ENCODE measurements at places on chromosomes 16 and 17. TPM values are rescaled to one million over a fixed set of nuclear protein-coding genes. Genes with fewer than 3 reads are reported as not detected.

- DNase-seq = no peak
Observed at GRCh38 chr16:70422543-70422942, 16.4 kb downstream of the ST3GAL2 start.

- no peak for DNase-seq
Observed at GRCh38 chr17:69733171-69734012, 318.9 kb downstream of the MAP2K6 start.

DNA sequence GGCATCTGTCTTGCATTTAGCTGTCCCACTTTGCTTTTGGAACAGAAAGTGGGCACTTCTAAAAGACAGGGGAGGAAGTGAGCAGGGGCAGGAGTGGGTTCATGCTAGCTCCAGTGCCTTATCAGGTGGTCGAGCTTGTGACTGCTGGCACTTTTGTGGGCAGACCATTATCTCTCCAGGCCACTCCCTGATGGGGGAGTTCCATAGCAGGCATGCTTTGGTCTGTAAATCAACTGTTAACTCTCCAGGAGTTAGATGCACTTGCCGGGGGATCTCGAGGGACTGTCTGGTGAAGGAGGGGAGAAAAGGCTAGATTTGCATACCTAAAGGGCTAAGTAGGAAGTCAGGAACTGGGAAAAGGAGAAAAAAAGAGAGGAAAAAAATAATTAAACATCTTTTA is 9.3 kb upstream of the CARD14 start:
- no peak for DNase-seq

GRCh38 chr17:233473-233941 is 52.1 kb upstream of the DOC2B start:
- no peak for DNase-seq

GRCh38 chr16:89317101-89317671 is 99.7 kb downstream of the ZNF778 start:
- DNase-seq = no peak

- no peak for DNase-seq
Observed at GRCh38 chr17:17749025-17749772, 67.9 kb downstream of the RAI1 start.

Gene EFNB3
- total RNA-seq = not detected

Gene GJC1
- total RNA-seq = 1.6 TPM

DNA sequence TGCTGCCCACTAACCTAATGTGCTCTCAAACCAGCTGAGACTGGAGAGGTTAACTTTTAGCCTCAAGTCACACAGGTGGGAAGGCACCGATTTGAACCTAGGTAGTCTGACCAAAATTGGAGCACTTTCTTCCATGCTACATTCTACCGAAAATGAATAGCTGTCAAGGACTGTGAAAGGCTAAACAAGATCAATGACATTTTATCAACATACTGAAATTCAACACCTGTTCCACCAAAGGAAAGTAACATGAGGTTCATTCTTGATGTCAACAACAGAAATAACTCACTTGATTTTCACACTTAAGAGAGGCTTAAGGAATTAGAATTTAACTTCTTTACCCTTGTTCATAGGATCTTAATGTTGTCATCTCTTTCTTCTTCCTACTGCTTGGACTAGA is 284.4 kb upstream of the MON1B start:
- DNase-seq = no peak

DNA sequence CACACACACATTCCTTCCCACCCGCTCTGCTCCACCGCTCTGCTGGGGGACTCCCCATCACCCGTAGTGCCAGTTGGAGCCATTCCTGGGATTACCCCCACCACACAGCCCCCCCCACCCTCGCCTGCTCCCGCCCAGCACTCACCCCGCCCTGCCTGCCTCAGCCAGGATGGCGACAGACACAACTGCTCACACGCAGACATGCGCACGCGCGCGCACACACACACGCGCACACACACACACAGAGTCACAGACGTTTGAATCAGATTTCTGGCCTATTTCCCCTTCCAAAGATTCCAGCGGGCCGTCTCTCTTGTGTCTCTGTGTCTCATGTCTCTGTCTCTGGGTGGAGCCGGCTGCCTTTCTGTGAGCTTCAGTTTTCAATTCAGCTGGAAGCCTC is 4.4 kb downstream of the CACNA1G start:
- DNase-seq = no peak

Gene BAIAP3
- 0.63 TPM for total RNA-seq

DNA sequence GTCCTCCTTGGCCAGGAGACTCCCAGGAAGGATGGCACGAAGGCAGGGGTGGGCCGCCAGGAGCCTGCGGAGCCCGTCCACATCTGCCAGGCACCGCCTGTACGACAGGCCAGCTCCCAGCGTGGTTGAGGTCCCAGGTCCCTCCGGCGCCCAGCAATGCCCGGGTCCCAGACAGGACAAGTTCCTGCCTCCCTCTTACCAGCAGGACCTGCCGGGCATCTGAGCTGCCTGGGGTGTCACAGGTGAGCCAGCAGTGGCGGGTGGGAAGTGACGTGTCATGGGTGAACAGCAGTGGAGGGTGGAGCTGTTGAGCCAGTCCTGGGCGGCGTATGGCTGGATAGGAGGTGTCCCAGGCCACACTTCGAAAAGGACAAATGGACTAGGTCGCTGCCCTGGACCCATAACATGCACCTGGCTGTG is 15.7 kb upstream of the BAHCC1 start:
- no peak for DNase-seq

GRCh38 chr16:89476811-89477261 is 13.5 kb downstream of the ANKRD11 start:
- DNase-seq = no peak

GRCh38 chr16:56606071-56606475 is 2.3 kb upstream of the MT2A start:
- DNase-seq = no peak

Gene SLC12A3
- not detected for total RNA-seq

Gene GRIN2C
- total RNA-seq = 0.18 TPM

- no peak for DNase-seq
Observed at GRCh38 chr17:61738249-61738648, 125.1 kb downstream of the BRIP1 start.

GRCh38 chr16:65601781-65602180 is 479.9 kb upstream of the CDH11 start:
- DNase-seq = no peak

Gene PDP2
- 26.9 TPM for total RNA-seq

- DNase-seq = no peak
Observed at GRCh38 chr17:81801327-81801726, 2.6 kb upstream of the GCGR start.

DNA sequence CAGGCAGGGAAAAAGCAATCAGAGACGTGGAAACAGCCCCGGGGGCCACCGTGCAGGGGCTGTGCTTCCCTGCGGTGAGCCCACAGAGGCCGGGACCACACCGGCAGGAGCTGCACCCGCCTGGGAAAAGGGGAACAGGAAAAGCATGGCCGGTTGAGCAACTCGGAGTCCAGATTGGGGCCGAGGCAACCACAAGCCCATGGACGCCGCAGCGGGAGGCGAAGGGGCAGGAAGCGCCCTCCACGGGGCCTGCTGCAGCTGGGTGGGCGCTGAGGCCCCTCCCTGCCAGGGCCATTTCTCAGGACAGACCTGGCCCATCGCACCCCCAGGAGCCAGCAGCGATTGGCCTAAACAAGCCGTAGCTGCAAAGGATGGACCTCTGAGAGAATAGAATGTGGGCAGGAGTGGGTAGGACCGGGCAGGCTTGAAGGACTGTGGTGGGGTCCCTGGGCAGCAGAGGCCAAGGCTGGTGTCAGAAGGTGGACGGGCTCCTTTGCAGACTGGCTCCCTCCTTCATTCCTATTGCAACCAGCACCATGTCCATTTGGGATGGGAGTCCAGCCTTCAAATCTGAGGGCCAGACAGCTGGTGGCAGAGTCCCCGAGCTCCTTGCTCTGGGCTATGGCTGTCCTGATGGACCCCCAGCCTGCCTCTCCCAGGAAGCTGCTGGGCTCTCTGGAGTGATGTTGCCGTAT is 30.4 kb downstream of the COX4I1 start:
- DNase-seq = no peak

Gene CTF1
- total RNA-seq = 0.23 TPM

- no peak for DNase-seq
Observed at GRCh38 chr16:69179328-69180010, 7.5 kb upstream of the SNTB2 start.

- no peak for DNase-seq
Observed at GRCh38 chr17:57966875-57967274, 11.7 kb upstream of the CUEDC1 start.

- DNase-seq = peak; percentile 71
Observed at GRCh38 chr16:85029408-85029784, 1.8 kb downstream of the KIAA0513 start.

GRCh38 chr16:641326-642188 is at the start of gene MCRIP2:
Gene MCRIP2 (plus strand): TSS chr16:641828. CDS start chr16:641992, 164 bp downstream.
- DNase-seq = peak; percentile 76

GRCh38 chr17:66957951-66958579 is 6.4 kb upstream of the CACNG4 start:
- no peak for DNase-seq

DNA sequence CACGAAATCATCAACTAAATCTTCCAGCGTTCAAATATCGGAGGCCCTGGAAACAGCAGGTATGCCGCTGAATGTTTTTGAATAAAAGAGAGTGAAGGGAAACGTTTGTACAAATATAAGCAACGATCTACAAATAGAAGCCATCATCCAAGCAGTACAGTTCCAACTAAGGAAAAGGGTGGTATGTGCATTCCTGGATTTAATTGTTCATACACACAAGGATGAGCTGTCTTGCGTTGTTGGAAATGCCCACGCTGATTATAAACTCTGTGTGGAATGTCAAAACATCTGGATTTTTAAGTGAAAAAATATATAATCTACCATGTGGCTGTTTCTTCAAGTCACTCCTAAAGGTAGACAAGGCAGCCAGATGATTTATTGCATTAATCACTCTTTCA is 191.8 kb upstream of the HSBP1 start:
- DNase-seq = no peak

GRCh38 chr16:67968400-67969253 is at the start of gene SLC12A4:
Gene SLC12A4 (minus strand): TSS chr16:67968637. CDS start chr16:67968553, 84 bp downstream.
- peak; percentile 93 for DNase-seq

DNA sequence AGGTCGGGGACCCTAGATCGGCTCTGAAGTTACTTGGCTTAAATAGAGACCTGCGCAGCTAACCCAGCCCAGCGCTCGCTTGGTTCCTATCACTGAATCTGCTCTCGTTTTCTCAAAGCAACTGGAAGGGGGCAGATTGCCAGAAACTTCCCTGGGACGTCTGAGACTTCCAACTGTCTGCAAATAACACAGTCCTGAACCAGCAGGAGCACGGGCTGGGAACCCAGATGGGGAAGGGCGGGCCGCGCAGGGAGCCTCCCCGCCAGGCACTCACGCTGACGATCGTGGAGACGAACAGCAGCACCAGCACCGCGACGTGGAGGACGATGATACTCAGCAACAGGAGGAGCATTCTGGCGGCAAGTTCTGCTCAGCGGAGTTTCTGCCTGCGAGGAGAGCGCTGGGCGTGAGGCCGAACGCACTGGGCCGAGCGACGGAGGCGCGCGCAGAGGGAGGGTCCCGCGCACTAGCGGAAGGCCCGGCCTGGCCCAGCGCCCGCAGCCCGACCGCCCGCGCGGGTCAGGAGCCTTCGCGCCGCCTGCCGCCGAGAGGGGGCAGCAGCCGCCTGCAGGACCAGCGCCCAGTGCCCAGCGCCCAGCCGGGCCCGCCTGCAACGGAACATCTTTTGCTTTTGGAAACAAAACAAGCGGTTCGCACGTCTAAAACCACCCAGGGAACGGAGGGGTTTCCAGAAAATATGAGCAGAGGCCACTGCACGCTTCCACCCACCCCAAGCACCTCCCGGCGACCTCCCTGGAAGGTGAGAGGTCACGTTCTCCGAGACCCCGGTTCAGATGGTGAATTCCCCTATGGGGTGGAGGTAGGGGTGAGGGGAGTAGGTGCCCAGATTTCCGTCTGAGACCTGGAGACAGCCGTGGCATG is 4.5 kb downstream of the PMP22 start:
- peak; percentile 68 for DNase-seq

Data from activated CD8-positive, alpha-beta T cell treated with anti-CD3 and anti-CD28 coated beads, Interleukin-2, amount 10 ng/mL, durations not matched to agents 7 days and 5 days (primary cell).